ENCODE measurements at places on chromosomes 2 and 18. TPM values are rescaled to one million over a fixed set of nuclear protein-coding genes. Genes with fewer than 3 reads are reported as not detected.

The ATOH8 gene
- 3.0 TPM for total RNA-seq

The EMX1 gene
- total RNA-seq = 21.1 TPM

The TOGARAM2 gene
- under 0.01 TPM for total RNA-seq

The ZNF24 gene
- total RNA-seq = 115 TPM

The ASXL2 gene
- 4.7 TPM for total RNA-seq

The MC2R gene
- total RNA-seq = not detected
